SJCRH30 (cell line): ENCODE measurements at places on chromosomes 1 and 21. TPM values are rescaled to one million over a fixed set of nuclear protein-coding genes. Genes with fewer than 3 reads are reported as not detected.

- DNase-seq, result no peak
These were observed 23.5 kb downstream of the PALMD start for GRCh38 chr1:99669376-99669775.

The SPATA1 gene
- total RNA-seq, result 0.97 TPM in 1 of 2 replicates, not detected in the other

GRCh38 chr1:175434283-175434860, 241.8 kb upstream of the KIAA0040 start:
- DNase-seq, result no peak

- DNase-seq, result no peak
These were observed 193.2 kb upstream of the PLXNA2 start for GRCh38 chr1:208437401-208437800.

The TMPRSS15 gene
- not detected in 2 replicates for total RNA-seq

The ACTN2 gene
- total RNA-seq, result 2.0 and 3.0 TPM in 2 replicates

The KCNN3 gene
- total RNA-seq, result 27.7 and 29.3 TPM in 2 replicates

The CHIA gene
- not detected in 2 replicates for total RNA-seq

GRCh38 chr1:147890177-147890790, 12.3 kb upstream of the GJA8 start:
- peak; percentile 81 for DNase-seq

GRCh38 chr1:74995821-74996220, 138.4 kb upstream of the LHX8 start:
- DNase-seq, result no peak

GRCh38 chr21:32035617-32036016, 162.8 kb downstream of the HUNK start:
- no peak for DNase-seq

DNA sequence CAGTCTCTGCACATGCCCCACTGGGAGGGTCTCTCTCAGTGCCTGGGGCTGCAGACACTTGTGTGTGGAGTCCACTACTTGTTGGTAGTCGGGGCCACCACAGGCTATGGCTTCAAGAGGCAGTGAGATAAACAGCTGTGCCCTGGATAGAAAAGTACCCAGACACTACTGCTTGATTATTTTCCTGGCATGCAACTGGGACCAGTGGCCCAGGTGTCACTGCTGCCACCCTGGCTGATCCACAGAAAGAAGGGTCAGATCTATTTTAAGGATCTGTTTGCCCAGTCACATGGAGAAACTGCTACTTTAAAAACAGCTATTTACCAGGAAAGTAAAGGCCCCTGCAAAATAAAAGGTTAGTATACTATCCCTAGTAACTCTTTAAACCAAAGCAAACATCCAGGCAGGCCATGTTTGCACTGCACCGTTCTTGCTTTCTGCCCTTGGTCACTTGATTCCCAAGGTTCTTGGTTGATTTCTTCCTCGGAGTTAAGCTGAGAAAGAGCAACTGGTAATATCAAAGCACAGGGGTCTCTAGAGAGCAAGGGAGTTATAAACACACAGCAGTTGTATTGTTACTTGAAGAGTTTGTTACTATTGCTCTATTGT, 99.9 kb downstream of the GLUL start:
- DNase-seq, result no peak

GRCh38 chr1:84940481-84940880, 47.5 kb upstream of the LPAR3 start:
- DNase-seq, result no peak

- no peak for DNase-seq
These were observed 94.3 kb upstream of the IRF2BP2 start for GRCh38 chr1:234704106-234704887.

The SETD4 gene
- 15.9 TPM in 2 replicates for total RNA-seq

The FOXO6 gene
- total RNA-seq, result 11.9 and 12.9 TPM in 2 replicates

The CD2 gene
- not detected in 2 replicates for total RNA-seq

The FNBP1L gene
- 39.2 and 43.5 TPM in 2 replicates for total RNA-seq
